ENCODE measurements at places on chromosomes 5 and 9. TPM values are rescaled to one million over a fixed set of nuclear protein-coding genes. Genes with fewer than 3 reads are reported as not detected.

DNA sequence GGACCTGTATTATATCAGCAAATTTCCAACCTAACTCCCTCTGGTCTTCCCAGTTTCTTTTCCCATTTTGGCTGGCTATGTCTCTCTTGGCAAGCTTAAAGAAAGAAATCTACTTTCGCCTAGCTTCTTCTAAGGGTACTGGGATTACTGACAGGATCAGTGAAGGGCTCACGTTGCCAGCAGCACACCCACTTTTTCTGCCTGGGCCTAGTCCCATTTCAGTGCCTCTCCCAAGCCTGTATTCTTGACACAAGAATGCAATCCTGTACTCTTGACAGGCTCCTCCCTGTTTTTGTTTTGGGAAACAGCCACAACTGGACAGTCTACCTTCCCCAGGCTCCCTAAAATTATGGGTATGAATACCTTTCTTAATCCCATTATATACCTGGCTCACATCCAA lies 170.5 kb downstream of the EPB41L4A start:
- DNase-seq, result no peak

DNA sequence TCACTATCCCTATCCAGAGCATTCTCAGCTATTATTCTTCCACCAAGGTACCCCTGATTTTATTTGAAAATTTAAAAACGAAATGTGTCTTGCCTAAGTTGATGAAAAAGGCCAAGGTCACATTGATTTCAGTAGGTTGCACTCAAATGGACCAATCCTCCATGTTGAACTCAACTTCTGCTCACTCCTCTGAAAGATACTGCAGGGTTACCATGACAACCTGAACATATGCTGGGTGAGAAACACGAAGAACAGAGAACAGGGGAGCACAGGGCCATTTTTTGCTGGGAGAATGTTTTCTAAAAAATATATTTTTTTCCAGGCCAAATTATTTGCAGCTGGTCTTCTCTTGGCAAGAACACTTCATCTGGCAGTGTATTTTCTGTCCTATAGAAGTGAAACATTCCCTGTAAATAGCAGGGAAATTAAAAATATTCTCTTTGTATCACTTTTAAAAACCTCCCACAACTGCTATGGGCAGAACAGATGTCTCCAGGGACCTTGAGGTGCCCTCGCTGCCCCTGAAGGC lies 215.9 kb downstream of the NXNL2 start:
- DNase-seq, result no peak

GRCh38 chr5:167452136-167452535 lies 839.3 kb upstream of the WWC1 start:
- DNase-seq, result no peak

DNA sequence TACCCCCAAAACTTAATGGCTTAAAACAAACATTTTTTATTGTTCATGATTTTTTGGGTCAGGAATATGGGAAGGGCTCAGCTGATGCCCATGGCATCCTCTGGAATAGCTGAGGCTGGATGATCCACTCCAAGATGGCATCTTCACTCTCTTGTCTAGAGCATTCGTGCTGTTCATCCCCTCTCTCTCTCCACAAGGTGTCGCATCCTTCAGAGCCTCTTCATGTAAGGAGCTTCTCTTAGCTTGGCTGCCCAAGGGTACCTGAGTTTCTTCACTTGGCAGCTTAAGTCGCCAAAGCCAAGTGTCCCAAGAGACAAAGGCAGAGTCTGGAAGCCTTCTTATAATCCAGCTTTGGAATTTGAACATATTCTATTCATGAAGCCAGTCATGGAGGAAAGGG lies 294.7 kb downstream of the CHSY3 start:
- DNase-seq, result no peak

- no peak for DNase-seq
Measured at GRCh38 chr5:10521466-10522223, 42.2 kb upstream of the ANKRD33B start.

- DNase-seq, result no peak
Measured at GRCh38 chr5:61002611-61003355, 57.8 kb downstream of the NDUFAF2 start.

- no peak for DNase-seq
Measured at GRCh38 chr9:136014147-136014923, 53.2 kb upstream of the UBAC1 start.

GRCh38 chr5:116442095-116442534 lies 132.5 kb downstream of the SEMA6A start:
- peak; percentile 81 for DNase-seq

- DNase-seq, result no peak
Measured at GRCh38 chr5:174003795-174004194, 14.8 kb downstream of the C5orf47 start.

DNA sequence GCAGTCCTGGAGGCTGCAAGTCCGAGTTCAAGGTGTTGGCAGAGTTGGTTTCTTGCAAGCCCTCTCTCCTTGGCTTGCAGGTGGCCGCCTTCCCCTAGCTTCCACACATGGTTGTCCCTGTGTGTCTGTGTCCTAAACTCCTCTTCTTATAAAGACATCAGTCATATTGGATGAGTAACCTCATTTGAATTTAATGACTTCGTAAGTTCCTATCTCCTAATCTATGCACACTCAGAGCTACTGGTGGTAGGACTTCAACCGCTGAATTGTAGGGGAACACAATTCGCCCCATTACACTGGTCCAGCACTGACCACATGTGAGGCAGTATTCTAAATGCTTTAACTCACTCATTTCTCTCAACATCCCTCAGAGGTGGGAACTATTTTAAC lies 25.9 kb upstream of the ADAMTS2 start:
- no peak for DNase-seq

DNA sequence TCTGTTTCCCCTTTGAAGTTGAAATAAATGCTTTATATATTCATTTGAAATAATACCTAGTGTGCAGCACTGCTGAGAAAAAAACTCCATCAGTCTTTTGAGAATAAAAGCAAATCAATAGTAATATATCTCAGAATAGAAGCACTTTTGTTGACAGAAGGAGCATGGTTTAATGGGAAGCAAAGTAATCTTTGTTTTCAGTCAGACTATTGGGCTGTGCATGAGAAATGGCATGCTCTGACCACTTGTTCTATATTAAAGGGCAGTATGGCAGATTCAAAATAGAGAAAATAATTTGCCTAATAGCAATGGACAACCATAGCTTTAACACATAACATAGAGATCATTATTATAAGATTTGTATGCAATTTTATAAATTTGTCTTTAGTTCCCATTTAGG lies 12.4 kb downstream of the CDH10 start:
- DNase-seq, result no peak

GRCh38 chr9:129177791-129178567 lies at the start of gene IER5L:
Gene IER5L (minus strand): TSS chr9:129178261. CDS start chr9:129178052, 209 bp downstream.
- peak; percentile 97 for DNase-seq

The C8G gene
- total RNA-seq, result 411 TPM

The HMGCR gene
- 15.5 TPM for total RNA-seq

The LCN10 gene
- total RNA-seq, result 0.15 TPM

Data from left lobe of liver (tissue), 2 donors.